ENCODE measurements at places on chromosomes 6 and 20.

DNA sequence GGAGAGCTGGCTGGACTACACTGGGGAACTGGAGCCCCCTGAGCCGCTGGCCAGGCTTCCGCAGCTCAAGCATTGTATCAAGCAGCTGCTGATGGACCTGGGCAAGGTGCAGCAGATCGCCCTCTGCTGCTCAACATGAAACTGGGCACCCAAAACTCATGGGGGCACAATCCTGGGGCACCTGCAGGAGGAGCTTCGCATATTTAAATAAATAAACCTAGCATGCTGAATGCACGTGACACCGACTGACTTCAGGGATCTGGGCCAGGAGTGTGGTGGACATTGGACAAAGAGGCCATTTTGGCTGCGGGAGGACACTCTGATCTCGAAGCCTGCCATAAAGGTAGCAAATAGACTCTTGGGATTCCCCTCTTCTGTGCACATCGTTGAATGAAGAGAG lies 6.8 kb downstream of the SCAND1 start:
- no peak for DNase-seq

DNA sequence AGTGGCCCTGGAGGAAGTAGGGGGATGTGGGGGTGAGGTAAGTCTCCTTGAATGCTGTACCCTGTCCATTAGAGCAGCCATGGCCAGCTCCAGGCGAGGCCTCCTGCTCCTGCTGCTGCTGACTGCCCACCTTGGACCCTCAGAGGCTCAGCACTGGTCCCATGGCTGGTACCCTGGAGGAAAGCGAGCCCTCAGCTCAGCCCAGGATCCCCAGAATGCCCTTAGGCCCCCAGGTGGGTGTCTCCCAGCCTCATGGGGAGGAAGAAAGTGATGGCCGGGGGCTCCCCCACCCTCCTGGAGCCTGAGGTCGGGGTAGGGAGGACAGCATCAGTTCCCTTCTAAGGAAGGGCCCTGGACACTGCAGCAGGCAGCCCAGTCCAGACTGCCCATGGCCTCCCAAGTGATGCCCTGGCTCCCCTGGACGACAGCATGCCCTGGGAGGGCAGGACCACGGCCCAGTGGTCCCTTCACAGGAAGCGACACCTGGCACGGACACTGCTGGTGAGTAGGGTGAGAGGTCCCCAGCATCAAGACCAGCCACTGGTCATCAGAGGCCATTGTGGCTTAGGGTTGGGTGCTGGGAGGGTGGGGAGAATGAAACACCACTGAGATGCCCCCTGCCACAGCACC lies 1.0 kb downstream of the GNRH2 start:
- no peak for DNase-seq

DNA sequence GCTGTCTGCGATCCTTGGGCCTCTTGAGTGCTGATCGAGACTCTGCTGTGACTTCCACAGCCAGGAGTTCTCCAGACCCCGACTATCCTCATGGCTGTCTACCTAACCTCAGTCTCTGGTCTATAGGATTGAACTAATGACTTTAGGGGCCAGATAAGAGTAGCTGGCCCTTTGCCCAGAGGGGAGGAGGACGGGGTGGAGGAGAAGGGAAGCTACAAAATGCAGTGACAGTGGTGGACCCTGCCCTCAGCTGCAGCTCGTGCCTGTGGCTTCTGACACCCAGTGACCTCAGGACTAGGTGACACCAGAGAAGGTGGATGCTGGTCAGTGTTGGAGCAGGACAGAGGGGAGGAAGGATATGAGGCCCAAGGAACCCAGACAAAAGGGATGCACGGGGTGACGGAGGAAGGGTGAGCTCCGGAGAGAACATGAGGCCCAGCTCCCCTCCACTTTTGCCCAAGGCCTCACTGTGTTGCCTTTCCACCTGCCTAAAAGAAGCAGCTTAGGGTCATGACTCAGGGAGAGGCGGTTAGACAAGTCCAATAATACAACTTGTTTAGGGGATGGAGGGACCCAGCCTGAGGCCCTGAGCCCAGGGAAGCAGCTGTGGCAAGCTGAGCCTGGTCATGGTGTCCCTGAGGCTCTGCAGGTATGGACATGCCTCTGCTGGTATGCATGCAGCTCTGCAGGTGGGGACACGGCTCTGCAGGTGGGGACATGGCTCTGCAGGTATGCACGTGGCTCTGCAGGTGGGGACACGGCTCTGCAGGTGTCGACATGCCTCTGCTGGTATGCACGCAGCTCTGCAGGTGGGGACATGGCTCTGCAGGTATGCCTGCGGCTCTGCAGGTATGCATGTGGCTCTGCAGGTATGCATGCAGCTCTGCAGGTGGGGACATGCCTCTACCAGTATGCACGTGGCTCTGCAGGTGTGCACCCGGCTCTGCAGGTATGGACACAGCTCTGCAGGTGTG lies 67.7 kb downstream of the SYNJ2 start:
- DNase-seq = no peak

- DNase-seq = no peak
Observed at GRCh38 chr20:59123011-59123677, 40.5 kb upstream of the ZNF831 start.

DNA sequence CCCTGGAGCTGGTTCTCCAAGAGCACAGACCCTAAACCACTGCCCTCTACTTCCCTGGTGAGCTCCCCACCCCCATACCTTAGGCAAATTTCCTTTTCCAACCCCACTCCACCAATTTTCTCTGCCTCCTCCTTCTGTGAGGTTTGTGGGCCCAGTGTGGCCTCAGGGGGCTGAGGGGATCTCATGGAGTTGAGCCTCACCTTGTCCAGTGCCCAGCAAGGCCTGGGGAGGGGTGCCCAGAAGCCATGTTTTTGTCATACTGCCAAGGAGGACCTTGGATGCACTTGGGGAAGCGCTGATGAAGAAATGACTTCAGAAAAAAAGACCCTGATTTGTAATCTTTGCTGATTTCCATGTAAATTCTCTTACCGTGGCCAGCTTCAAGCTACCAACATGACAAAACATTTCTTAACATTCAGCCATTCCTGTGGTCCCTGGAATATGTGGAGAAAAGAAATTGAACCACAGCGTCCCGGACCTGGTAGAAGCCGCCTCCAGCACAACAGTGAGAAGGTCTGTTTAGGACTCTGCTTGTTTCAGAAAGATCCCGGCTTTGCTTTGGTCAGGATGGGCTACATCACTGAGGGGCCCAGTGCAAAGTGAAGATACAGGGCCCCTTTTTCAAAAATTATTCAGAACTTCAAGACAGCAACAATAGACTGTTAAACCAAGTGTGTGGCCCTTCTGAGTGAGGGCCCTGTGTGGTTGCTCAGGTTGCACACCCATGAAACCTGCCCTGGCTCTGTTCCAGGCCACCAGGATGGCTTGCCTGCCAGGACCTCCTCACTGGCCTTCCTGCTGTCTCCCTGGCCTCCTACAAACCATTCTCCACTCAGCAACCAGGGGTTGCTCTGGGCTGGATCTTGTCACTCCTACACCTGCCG lies 52.5 kb downstream of the CHMP4B start:
- DNase-seq = no peak

GRCh38 chr20:41592516-41593216 lies 25.5 kb downstream of the CHD6 start:
- no peak for DNase-seq

DNA sequence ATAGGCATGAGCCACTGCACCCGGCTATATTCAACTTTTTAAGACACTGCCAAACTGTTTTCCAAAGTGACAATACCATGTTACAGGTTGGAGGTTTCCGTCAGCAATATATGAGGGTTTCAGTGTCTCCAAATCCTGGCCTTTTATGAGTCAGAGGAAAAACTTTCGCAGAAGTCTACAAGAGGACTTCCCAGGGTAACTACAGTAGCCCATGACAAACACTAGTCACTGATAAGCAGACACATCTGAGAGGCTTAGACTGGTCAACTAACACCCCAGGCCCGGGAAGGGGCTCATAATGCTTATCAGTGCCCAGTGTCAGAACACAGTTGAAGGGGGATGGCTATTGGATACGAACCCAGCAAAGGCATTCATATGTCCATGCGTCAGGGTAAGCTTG lies 85.4 kb downstream of the SOX4 start:
- DNase-seq = no peak

- DNase-seq = no peak
Observed at GRCh38 chr20:31967830-31968249, at the start of gene XKR7. Gene XKR7, plus strand, starts transcription at chr20:31968151. Its CDS starts 25 bp downstream, at chr20:31968176.

- no peak for DNase-seq
Observed at GRCh38 chr20:37567331-37567665, 39.6 kb upstream of the BLCAP start.

GRCh38 chr6:22106961-22107360 lies 189.9 kb downstream of the PRL start:
- no peak for DNase-seq

- DNase-seq = no peak
Observed at GRCh38 chr6:87887266-87887665, 160.4 kb upstream of the SPACA1 start.

DNA sequence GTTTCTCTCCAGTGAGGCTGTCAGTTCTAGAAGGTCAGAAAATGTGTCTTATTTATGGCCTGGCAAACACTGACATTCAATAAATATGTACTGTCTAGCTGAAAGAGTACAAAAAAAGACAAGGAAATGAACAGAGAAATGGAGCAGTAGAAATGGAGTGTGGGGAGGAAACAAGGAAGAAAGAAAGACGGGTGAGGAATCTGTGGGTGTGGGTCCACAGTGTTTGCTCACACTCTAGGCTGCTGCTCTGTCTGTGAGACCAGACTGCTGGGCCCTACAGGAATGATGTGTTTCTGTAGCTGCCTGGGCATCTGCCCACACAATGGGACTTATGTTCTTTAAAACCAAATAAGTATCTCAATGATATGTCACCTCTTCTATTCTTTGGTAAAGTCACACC lies 114.2 kb downstream of the MOXD1 start:
- DNase-seq = no peak

DNA sequence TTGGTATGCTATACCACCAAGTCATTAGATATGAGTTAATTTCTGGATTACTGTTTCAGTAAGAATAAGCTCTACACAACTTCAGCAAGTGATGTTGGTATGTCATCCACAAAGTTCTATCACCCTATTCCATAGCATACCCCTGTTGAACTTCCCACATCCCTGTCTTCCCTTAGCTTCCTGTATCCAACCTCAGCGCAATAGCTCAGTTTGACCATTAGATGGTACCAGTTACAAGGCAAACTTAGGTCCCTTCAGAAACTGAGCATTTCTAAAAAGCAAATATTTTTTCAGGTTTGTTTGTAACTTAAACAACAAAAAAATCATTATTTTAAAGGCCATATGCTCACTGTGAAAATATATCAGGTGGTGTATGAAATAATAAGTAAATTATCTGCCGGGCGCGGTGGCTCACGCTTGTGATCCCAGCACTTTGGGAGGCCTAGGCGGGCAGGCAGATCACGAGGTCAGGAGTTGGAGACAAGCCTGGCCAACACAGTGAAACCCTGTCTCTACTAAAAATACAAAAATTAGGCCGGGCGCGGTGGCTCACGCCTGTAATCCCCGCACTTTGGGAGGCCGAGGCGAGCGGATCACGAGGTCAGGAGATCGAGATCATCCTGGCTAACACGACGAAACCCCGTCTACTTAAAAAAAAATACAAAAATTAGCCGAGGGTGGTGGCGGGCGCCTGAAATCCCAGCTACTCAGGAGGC lies 8.8 kb upstream of the MOG start:
- no peak for DNase-seq

- DNase-seq = no peak
Observed at GRCh38 chr6:90219209-90219985, 77.2 kb downstream of the BACH2 start.

DNA sequence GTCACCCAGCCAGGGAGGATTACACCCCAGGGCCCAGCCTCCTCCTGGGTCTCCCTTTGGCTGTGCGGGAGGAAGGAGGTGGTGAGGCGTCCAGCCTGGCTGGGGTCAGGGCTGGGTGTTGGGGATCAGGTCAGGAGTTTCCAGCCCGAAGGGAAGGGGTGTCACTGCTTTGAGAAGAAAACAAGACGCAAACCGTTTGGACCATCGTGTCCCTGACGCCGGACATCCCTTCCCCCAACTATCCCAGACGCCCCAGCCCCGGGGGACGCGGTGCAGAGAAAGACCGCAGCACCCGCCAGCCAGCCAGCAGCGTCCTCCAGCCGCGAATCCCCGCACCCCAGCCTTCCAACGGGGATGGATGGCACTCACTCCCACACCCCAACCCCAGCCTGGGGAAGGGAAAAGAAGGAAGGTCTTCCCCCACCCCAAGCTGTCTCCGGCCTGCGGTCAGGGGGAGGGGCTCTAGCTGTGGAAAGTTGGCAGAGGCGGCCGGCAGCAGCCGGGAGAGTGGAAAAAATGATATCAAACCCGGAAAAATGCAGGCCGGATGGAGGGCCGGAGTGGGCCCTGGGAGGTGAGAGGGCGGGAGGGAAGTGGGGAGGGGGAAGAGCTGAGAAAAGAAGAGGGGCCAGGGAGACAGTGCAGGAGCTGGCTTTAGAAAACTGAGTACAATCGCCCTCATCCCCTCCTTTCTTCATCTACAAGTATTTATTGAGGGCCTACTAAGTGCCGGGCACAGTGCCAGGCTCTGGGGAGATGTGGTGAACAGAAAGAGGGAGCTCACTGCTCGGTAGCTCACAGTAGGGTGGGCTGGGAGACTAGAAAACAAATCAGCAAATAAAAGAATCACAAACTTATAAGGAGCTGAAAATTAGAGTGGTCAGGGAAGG lies 10.6 kb downstream of the REM1 start:
- no peak for DNase-seq

DNA sequence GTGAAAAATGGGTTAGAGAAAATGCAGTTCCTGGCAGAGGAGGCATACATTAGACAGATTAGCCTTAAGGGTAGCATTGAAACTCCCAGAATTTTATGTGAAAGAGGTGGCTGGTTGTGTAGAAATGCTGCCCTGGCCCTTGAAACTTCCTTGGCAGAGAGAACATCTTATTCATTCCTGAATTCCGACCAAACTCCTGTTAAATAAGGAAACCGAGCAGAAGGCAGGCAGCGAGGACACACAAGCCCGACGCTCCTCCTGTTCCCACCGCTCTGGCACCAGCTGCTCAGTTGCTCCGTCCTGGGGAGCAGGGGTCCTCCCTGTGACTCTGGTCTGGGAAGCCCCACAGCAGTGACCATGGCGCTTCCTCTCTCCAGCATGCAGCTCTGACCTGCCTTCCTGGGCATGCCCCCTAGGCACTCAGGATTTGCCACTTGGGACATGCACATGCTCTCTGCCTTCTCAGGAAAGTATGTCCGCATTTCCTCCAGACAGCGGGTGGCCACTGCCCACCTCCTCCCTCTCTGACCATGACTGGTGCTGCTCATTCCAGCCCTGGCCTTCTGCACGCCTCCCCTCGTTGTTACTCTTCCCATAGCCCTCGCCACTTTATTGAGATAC lies 35.2 kb upstream of the CLDN20 start:
- no peak for DNase-seq

- DNase-seq = no peak
Observed at GRCh38 chr6:34148631-34149451, 3.0 kb upstream of the GRM4 start.

DNA sequence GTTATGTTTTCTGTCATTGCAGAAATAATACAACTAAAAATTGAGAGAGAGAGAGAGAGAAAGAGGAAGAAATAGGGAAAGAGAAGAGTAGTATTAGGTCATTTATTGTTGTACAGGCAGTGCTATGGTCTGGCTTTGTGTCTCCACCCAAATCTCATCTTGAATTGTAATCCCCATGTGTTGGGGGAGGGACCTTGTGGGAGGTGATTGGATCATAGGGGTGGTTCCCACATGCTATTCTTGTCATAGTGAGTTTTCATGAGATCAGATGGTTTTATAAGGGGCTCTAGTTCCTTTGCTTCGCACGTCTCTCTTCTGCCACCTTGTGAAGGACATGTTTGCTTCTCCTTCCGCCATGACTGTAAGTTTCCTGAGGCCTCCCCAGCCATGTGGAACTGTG lies 677.4 kb upstream of the CHD6 start:
- DNase-seq = no peak

- no peak for DNase-seq
Observed at GRCh38 chr6:39208223-39208739, 21.0 kb downstream of the KCNK5 start.
